ENCODE measurements at places on chromosomes 12 and 14.

- DNase-seq: no peak
Measured at GRCh38 chr12:132173135-132174014, 29.1 kb downstream of the NOC4L start.

- no peak for DNase-seq
Measured at GRCh38 chr14:100709289-100710284, 17.1 kb upstream of the DLK1 start.

DNA sequence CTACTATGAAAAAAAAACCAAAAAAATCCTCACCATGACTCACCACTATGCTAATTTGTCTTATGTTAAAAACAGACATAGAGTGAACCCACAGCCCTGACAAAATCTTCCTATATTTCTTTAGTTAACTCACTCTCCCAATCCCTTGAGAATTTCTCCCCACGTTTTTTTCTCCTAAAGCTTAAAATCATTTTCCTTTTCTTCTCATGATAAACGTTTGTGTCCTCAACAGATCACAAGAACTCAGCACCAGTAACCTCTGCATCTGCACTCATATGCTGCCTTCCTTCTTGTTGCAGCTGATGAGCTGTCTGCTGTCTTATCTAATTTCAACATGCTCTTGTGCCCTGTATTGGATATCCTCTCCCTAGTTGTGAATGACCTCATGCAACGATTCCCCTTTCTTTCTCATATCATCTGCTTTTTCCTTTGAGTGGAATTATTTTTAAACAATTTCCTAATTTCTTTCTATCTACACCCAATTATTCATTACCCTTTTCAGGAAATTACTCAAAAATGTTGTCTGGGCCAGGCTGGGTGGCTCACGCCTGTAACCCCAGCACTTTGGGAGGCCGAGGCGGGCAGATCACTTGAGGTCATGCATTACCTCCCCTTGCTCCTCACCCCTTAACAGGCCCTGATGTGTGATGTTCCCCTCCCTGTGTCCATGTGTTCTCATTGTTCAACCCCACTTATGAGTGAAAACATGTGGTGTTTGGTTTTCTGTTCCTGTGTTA is 427.5 kb upstream of the MGAT4C start:
- no peak for DNase-seq

GRCh38 chr12:20128928-20129327 is 239.4 kb upstream of the PDE3A start:
- DNase-seq: no peak

DNA sequence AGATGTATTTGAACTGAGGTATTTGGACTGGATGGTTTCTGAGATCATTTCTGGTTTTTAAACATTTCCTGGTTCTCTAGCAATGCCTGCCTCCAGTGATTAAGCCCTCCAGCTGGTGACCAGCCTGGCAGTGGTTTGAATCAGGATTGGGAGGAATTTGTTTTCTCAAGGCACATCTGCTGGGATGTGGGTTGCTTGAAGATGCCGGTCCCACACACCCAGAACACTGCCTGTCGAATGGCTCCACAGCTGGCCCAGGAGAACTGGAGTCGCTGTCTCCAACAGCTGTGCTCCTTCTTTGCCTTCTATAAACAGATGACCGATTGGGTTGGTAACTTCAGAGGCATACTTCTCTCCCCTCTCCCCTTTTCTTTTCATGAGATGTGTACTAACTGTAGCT is 258.0 kb upstream of the DDHD1 start:
- no peak for DNase-seq

GRCh38 chr12:105469211-105469610 is 138.7 kb downstream of the C12orf75 start:
- DNase-seq: no peak

DNA sequence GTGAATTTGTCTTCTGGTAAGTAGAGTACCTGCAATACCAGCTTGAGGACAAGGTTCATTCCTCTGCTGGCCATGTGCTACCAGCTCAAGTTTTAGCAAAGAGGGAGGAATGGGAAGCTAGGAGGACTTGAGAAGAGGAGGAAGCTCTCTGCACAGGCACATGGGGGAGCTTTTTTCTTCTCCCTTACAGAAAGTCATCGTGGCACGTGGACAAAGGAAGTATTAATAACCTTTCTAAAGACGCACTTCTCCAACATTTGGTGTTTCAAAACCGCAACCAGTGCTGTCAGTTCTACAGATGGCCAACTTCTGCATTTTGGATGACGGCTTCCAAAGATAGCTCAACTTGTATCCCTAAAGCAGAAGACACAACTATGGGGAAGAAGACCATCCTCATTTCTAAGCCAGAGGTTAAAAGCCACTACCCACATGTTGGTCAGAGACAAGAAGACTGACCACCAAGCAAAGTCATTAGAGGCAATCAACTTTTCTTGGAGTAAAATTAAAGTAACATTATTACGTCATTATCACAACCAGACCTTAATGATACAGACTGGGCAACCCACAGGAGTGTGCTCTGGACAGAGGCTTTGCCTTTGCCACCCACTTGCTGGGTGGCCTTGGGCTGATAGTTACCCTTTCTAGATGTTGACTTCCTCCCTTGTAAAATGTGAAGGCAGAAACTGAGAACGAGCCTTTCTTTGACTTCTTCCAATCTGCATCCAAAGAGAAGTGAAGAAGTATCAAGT is 12.3 kb upstream of the TMED10 start:
- no peak for DNase-seq

DNA sequence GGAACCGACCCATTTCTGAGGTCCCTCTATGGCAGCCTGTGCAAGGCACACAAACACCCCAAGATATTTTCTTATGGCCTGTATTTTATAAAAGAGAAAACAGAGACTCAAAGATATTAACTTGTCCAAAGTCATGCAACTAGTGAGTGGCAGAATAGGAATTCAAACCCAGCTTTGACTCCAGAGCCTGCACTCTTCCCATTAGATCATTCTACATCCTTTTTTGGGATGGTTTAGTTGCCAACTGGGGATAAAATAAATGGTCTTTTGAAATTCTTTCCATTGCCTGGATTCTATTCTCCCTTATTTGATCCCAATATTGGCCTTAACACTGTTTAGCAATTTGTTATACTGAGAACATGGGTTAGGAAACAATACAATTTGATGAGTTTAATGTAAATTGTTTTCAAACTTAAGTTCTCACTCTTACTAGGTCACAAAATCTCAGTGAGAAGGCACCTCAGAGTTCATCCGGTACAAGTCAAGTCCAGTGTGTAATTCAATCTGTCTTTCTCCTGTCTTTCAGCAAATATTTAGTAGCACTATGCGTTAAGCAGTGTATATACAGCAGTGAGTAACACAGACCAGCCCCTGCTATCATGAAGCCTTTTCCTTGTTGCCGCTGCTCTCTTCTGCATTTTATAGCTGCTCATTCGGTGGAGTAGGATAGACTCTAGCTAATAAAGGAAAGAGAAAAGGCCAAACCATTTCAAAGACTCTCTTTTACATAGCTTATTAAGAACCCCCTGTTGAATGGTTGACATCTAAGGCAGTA is 162.1 kb upstream of the IFNG-AS1 start:
- no peak for DNase-seq

- DNase-seq: no peak
Measured at GRCh38 chr12:78559416-78559815, 305.2 kb upstream of the SYT1 start.

DNA sequence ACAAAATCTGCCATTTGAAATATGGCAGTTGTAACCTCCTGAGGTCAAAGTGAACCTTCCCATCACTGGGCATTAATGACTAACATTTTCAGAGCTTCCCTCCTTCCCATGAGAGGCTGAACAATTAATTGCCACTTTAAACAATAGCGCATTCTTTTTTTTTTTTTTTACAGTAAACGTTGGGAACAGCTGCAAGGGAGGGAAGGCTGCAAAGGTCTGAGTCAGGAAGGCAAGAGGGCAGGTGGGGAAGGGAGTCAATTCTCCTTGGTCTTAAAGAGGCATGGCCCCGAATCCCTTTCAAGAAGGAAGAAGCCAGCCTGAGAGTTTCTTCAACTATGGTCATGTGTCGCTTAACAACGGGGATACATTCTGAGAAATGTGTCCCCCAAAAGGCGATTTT is 41.0 kb upstream of the PLEKHG3 start:
- DNase-seq: no peak

- no peak for DNase-seq
Measured at GRCh38 chr12:50123203-50123602, 11.2 kb downstream of the COX14 start.

GRCh38 chr14:25909045-25909747 is 688.6 kb downstream of the NOVA1 start:
- DNase-seq: no peak
